ENCODE measurements at places on chromosomes 11 and 22. TPM values are rescaled to one million over a fixed set of nuclear protein-coding genes. Genes with fewer than 3 reads are reported as not detected.

DNA sequence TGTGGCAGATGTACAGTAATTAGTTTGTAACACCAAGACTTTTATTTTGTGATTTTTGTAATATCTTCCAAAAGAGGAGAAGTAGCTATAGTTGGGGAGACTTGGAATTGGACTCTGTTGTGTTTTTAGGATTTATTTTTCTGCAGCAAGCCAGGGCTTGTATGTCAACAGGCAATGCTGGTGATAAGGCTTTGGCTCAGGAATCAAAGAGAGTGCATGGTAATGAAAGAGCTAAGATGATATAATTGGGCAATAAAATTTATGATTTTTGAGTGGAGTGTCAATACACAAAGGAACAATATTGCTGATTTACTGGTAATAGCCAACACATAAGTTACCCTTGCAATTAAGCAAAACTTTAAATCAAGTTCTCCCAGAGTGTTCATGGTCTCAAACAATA, 452.9 kb downstream of the TMEM135 start:
- DNase-seq = no peak

MUC6 gene
- not detected for total RNA-seq

DNA sequence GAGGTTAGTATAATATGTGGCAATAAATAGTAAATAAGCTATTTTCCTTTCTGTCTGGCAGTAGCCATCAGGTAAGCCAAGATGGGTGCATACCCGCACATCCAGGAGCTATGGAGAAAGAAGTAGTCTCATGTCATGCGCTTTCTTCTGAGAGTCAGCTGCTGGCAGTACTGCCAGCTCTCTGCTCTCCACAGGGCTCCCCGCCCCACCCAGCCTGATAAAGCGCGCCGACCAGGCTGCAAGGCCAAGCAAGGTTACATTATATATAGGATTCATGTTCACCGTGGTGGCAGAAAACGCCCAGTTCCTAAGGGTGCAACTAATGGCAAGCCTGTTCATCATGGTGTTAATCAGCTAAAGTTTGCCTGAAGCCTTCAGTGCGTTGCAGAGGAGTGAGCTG, 126.2 kb downstream of the ATG16L2 start:
- DNase-seq = no peak

DNA sequence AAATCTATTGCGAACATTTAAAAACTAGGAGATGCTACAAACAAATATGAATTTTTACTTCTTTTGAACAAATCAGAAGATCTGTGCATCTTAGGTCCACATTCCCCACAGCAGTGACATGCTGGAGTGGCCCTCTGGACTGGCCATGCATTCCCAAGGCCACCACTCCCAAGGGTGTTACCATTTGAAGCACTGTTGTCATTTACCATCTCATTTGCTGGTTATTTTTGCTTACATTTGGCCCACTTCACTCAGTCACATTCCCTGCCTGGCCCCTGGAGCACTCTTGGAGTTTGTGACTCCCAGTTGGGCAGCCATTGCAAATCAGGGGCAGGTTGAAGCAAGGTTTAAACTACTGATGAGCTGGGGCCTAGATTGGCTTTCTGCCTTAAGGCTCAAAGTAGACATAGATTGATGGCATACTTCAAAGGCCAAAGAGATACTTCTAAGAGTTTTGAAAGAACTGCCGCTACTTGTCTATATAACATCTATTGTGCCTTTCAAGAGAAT, 8.5 kb upstream of the ZNRF3 start:
- no peak for DNase-seq

ZNF280B gene
- 3.1 TPM for total RNA-seq

GRCh38 chr11:116109228-116109627, 605.0 kb upstream of the CADM1 start:
- DNase-seq = peak; percentile 6

- DNase-seq = no peak
Observed at GRCh38 chr11:3622521-3622920, 19.3 kb downstream of the ART5 start.

DNA sequence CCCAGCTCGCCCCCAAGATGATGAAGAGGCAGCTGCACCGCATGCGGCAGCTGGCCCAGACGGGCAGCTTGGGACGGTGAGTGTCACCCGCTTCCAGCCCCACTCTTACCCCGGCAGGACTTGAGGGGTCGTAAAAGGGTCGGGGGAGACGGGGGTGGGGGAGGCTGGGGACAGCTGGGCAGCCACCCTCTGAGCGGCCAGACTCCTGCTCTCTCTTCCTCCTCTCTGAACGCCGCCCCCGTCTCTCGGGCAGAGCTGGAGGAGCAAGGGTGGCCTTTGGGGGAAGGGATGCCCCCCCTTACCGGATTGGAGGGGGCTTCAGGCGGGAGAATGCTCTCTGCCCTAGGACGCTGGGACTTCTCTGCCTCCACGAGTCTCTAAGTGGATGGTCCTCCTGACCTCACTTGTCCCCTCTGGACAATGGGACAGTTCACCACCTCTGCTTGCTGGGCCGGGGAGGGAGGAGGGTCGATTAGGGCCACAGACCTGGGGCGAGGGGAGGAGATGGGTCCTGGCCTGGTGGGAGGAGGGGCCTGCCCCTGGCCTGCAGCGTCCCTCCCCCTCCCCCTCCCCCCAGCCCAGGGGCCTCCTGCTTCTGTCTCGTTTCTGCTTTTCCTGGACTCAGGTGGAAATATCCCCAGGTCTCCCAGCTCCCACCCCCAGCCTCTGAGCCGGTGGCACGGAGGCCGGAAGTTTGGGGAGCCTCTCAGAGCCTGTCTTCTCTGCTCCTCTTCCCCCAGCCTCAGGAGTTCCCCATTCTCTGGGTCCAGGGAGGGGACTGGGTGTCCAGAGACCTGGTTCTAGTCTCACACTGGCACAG, 512 bp downstream of the SH3BP1 start:
- DNase-seq = no peak

KLHDC7B gene
- total RNA-seq = 2.1 TPM

DNA sequence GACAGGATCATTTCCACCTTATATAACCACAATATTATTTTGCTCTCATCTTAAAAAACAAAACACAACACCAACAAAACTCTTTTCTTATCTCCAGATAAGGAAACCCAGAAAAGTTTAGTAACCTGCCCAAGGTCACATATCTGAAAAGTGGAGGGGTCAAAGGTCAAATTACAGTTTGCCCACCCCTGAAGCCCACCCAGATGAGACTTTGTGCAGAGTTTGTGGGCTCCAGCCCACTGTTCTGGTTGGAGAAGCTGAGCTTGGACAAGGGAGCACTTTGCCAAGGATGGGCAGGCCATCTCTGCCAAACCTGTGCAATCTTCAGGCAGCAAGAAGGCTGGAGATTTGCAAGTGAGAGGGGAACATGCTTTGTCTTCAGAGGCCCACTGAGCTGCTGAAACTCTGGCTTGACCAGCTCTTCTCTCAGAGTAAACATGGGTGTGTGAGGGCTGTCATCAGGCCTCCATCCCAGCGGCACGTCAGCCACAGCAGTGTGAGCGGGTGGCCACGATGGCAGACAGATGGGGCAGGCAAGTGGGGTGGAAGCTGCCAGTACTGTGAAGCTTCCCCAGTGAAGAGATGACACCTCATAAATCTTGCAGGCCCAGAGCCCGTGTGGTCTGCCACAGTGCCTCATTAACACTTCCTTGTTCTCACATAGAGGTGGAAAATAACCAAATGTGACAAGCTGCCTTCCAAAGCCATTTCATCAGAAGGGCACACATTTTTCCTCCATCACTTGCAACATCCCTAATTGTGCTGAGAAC, 111.8 kb downstream of the CCDC81 start:
- no peak for DNase-seq

DNA sequence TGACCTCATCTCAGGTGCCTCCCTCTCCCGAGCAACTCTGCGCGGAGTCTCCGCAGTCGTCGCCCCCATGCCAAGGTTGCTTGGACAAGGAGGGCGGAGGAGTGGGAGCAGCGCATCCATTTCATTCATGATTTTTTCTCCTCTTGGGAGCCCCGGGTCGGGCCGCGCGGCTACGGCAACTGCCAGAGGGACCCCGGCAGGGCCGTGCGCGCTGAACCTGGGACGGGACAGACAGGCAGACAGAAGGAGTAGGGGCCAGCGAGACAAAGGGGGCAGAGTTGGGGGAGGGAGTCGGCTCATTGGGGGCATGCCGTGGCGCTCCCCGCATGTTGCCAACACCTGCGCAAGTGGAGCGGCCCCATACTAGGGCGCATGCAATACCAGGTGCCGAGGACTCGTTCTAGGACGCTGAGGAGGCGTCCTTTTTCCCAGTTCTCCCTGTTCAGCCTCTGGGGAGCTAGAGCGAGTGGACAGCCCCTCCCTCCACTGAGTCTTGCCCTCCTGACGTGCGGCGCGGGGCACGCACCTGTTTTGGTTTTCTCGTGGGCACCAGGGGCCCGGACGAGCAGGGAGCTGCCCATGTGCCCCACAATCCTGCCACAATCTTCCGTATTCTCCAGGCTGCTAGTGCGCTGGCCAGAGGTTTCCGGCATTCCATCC, 501 bp upstream of the PTPN5 start:
- no peak for DNase-seq

- no peak for DNase-seq
Observed at GRCh38 chr11:16278273-16278672, 78.1 kb downstream of the SOX6 start.

DNA sequence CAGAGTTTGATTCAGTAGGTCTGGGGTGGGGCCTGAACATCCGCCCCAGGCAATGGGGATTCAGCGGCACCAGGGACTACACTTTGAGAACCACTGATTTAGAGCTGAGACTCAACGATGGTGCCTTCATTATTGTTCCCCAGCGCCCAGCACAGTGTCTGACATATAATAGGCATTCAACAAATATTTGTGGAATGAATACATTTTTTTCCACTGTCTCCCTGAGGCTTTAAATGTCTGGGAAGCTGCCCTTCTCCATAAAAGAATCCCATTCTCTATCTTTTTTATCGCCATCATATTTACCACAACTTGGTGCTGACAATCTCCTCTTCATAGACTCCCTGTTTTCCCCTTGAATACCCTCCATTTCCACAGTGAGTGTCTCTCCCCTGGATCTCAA, 23.6 kb upstream of the LMO2 start:
- no peak for DNase-seq

- no peak for DNase-seq
Observed at GRCh38 chr11:92596596-92597317, 372.1 kb downstream of the FAT3 start.

- no peak for DNase-seq
Observed at GRCh38 chr11:111440416-111441205, 61.5 kb upstream of the POU2AF1 start.

- peak; percentile 19 for DNase-seq
Observed at GRCh38 chr11:119774172-119774763, 45.3 kb upstream of the NECTIN1 start.

DNA sequence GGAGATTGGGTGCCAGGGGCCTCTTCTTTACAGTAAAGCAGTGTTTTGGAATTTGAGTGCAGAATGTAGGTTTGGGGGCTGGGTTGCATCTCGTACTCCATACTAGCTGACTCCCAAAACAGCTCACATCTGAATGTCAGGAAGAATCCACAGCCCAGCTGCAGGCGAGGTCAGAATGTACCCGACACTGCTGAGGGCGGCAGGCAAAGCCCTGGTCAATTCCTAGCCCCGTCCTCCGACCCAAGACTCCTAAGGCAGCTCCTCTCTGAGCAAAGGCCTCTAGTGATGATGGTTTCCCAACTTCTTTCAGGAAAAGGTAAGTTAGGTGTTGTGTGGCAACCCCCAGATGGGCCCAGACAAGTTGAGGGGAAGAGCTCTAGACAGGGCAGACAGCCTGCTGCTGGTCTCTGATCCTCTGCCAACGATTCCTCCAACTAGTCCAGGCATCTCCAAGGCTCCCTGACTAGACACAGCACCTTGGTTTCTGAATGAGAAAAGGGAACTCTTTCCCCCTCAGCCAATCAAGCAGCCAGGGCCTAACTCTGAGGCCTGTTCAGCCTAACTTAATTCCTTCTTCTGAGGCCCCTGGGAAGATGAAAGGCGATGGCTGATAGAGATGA, 8.6 kb downstream of the LARGE2 start:
- no peak for DNase-seq

- no peak for DNase-seq
Observed at GRCh38 chr22:47299863-47300697, 537.6 kb downstream of the TBC1D22A start.

TEX12 gene
- total RNA-seq = not detected

MS4A12 gene
- not detected for total RNA-seq

DNA sequence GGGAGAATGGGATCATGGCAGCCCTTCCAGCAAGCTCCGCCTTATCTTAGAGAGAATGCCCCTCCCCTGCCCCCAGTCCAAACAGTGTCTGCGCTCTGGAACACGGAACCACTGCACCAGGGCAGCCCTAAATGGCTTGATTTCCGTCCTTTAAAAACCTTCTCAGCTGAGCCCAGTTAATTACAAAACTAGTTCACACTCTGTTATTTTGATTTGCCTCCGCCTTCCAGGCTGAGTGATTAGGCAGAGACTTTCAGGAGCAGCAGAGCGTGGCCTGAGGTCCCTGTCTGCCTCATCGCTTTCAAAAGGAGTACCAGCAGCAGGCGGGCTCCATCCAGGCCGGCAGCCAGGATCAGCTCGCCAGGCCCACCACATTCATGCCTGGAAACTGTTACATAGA, 313.0 kb downstream of the BRD1 start:
- no peak for DNase-seq

HIKESHI gene
- total RNA-seq = 39.2 TPM

MB gene
- total RNA-seq = 0.10 TPM

DNA sequence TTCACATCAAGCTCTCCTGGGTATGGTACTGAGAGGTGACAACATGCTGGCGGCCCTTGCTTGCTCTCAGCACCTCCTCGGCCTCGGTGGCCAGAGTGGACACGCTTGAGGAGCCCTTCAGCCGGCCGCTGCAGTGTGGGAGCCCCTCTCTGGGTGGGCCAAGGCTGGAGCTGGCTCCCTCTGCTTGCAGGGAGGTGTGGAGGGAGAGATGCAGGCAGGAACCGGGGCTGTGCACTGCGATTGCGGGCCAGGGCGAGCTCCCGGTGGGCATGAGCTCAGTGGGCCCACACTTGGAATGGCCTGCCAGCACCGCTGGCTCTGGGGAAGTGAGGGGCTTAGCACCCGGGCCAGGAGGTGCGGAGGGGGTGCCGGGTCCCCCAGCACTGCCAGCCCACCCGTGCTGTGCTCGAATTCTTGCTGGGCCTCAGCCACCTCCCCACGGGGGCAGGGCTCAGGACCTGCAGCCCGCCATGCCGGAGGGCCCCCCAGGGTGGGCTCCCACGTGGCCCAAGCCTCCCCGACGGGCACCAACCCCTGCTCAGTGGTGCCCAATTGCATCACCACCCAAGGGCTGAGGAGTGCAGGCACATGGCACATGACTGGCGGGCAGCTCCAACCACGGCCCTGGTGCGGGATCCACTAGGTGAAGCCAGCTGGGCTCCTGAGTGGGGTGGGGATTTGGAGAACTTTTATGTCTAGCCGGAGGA, 106.2 kb downstream of the RAB38 start:
- DNase-seq = no peak

- no peak for DNase-seq
Observed at GRCh38 chr11:33694346-33695050, 6.1 kb downstream of the C11orf91 start.
